Activated CD8-positive, alpha-beta memory T cell treated with anti-CD3 and anti-CD28 coated beads, Interleukin-2, amount 10 ng/mL, durations not matched to agents 7 days and 5 days (primary cell): ENCODE measurements at places on chromosomes 12 and 14. TPM values are rescaled to one million over a fixed set of nuclear protein-coding genes. Genes with fewer than 3 reads are reported as not detected.

- no peak overlapping the region for H3K27ac ChIP-seq
- H3K36me3 ChIP-seq = peaks cover 3% of the 10 kb centered on the region
- DNase-seq = no peak
- no peaks in the 10 kb centered on the region for H3K4me1 ChIP-seq
- H3K4me3 ChIP-seq = no peak overlapping the region
- no peaks in the 10 kb centered on the region for H3K27me3 ChIP-seq
Observed at GRCh38 chr14:74155287-74155686, 70.5 kb downstream of the LIN52 start.

GRCh38 chr12:57628280-57629191 lies 4.5 kb downstream of the B4GALNT1 start:
- no peaks in the 10 kb centered on the region for H3K36me3 ChIP-seq
- peaks cover 85% of the 10 kb centered on the region for H3K27me3 ChIP-seq
- DNase-seq = no peak
- H3K4me3 ChIP-seq = no peak overlapping the region
- H3K27ac ChIP-seq = no peak overlapping the region
- H3K4me1 ChIP-seq = peaks cover 15% of the 10 kb centered on the region

Gene HCAR1
- total RNA-seq = 0.23 TPM

GRCh38 chr14:23910101-23910875 lies 43.3 kb upstream of the DHRS4 start:
- no peaks in the 10 kb centered on the region for H3K36me3 ChIP-seq
- H3K4me3 ChIP-seq = no peak overlapping the region
- no peak for DNase-seq
- peaks cover 2% of the 10 kb centered on the region for H3K4me1 ChIP-seq
- H3K27me3 ChIP-seq = peaks cover 19% of the 10 kb centered on the region

- H3K36me3 ChIP-seq = no peaks in the 10 kb centered on the region
- no peaks in the 10 kb centered on the region for H3K27me3 ChIP-seq
- no peak overlapping the region for H3K4me3 ChIP-seq
- no peak for DNase-seq
- H3K4me1 ChIP-seq = peaks cover 6% of the 10 kb centered on the region
Observed at GRCh38 chr14:100554696-100555320, 32.4 kb downstream of the BEGAIN start.

- H3K27ac ChIP-seq = no peak overlapping the region
- no peak overlapping the region for H3K4me3 ChIP-seq
- no peaks in the 10 kb centered on the region for H3K27me3 ChIP-seq
- no peak for DNase-seq
- H3K4me1 ChIP-seq = peaks cover 6% of the 10 kb centered on the region
- no peaks in the 10 kb centered on the region for H3K36me3 ChIP-seq
Observed at GRCh38 chr12:55001198-55001868, 16.8 kb upstream of the TESPA1 start.

Gene KLRF1
- total RNA-seq = 0.44 TPM

Gene PTCSC3
- total RNA-seq = not detected

DNA sequence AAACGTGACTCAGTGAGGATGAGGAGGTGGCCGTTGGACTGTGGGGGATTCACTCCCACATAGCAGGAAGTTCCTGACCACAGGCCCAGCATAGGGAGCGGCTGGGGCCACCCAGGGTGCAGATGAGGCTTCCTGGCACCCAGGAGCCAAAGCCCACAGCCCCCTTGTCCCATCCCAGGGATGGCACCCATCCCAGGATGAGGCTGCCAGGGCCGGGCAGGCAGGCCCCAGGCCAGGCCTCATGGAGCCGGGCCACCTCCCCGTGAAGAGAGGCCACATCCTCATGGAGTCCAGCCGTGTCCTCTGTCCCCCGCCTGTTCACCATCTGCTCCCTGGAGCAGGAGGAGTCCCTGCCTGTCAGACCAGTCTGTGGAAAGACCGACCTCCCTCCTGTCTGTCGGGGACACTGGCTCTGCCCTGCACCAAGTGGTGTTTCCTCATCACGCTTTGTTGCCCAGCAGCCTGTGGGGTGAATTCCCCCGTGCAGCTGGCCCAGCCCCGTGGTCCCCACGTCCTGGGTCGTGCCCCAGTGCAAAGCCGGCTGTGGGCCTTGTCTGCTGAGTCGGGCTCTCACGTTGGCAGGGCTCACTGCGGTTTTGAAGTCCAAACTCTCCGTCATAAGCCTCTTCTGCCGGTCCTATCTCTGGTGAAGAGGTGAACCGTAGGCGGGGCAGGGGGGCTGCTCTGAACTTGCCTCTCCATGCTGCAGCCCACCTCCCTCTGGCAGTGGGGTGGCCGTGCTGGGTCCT lies 24.5 kb downstream of the MMP17 start:
- no peak overlapping the region for H3K4me3 ChIP-seq
- no peaks in the 10 kb centered on the region for H3K27me3 ChIP-seq
- H3K27ac ChIP-seq = no peak overlapping the region
- H3K4me1 ChIP-seq = peaks cover 3% of the 10 kb centered on the region
- no peak for DNase-seq

Gene C12orf50
- not detected for total RNA-seq

- no peak overlapping the region for H3K27ac ChIP-seq
- no peak overlapping the region for H3K4me3 ChIP-seq
- no peaks in the 10 kb centered on the region for H3K36me3 ChIP-seq
- H3K4me1 ChIP-seq = no peaks in the 10 kb centered on the region
Observed at GRCh38 chr12:99387661-99388060, 259.9 kb upstream of the GARIN6 start.

Gene IFNG-AS1
- total RNA-seq = 0.38 TPM

- H3K27me3 ChIP-seq = peaks cover 24% of the 10 kb centered on the region
- H3K36me3 ChIP-seq = no peaks in the 10 kb centered on the region
- no peak overlapping the region for H3K4me3 ChIP-seq
- DNase-seq = no peak
- H3K27ac ChIP-seq = no peak overlapping the region
- H3K4me1 ChIP-seq = peaks cover 13% of the 10 kb centered on the region
Observed at GRCh38 chr12:123928274-123928865, 44.3 kb downstream of the CCDC92 start.

DNA sequence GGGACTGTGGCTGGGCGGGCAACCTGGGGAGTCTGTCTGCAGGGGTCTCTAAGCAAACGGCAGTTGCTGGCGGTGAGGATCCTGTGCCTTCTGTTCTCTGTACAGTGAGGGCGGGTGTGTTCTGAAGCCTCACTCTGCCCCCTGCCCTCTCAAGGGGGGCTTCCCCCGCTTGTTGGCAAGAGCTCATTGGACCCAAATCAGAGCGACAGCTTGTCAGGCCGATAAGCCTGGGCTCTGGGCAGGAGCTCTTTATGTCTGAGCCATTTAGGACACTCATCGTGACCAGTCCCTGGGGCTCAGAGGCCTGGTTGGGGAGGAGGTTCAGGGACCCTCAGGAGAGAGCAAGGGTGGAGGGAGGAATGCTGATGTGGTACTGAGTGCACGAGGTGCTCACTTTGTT lies 136.0 kb downstream of the TSPAN9 start:
- peaks cover 6% of the 10 kb centered on the region for H3K27me3 ChIP-seq
- no peak for DNase-seq
- no peaks in the 10 kb centered on the region for H3K4me1 ChIP-seq
- no peak overlapping the region for H3K27ac ChIP-seq

DNA sequence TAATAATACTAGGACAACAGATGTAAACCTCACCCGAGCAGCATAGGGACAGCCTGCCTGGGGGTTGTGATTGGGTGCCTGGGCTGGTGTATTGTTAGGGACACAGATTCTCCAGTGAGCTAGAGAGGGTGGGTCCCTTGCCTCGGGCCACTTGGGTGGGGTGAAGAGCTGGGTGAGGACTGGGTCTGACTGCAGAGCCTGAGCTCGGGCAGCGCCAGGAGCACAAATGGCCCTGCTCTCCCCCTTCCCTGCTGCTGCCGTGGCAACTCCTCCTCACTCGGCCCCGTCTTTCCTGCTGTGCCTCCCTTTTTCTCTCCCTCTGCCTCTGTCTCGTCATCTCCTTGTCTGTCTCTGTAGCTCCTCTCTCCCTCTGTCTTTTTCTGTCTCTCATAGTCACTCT lies 115.4 kb downstream of the GLT1D1 start:
- no peak overlapping the region for H3K27ac ChIP-seq
- H3K27me3 ChIP-seq = peaks cover 4% of the 10 kb centered on the region
- no peak for DNase-seq
- no peaks in the 10 kb centered on the region for H3K36me3 ChIP-seq

DNA sequence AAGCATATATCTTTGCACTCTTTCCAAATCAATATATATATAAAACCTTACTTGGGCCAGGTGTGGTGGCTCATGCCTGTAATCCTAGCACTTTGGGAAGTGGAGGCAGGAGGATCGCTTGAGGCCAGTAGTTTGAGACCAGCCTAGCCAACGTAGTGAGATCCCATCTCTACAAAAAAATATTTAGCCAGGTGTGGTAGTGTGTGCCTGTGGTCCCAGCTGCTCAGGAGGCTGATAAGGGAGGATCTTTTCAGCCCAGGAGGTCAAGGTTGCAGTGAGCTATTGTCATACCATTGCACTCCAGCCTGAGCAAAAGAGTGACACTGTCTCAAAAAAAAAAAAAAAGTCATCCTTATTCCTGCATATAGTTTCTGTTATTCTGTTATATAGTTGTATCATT lies 14.4 kb downstream of the OS9 start:
- peaks cover 8% of the 10 kb centered on the region for H3K4me1 ChIP-seq
- no peak overlapping the region for H3K27ac ChIP-seq
- DNase-seq = no peak
- H3K36me3 ChIP-seq = peaks cover 56% of the 10 kb centered on the region
- no peaks in the 10 kb centered on the region for H3K27me3 ChIP-seq

DNA sequence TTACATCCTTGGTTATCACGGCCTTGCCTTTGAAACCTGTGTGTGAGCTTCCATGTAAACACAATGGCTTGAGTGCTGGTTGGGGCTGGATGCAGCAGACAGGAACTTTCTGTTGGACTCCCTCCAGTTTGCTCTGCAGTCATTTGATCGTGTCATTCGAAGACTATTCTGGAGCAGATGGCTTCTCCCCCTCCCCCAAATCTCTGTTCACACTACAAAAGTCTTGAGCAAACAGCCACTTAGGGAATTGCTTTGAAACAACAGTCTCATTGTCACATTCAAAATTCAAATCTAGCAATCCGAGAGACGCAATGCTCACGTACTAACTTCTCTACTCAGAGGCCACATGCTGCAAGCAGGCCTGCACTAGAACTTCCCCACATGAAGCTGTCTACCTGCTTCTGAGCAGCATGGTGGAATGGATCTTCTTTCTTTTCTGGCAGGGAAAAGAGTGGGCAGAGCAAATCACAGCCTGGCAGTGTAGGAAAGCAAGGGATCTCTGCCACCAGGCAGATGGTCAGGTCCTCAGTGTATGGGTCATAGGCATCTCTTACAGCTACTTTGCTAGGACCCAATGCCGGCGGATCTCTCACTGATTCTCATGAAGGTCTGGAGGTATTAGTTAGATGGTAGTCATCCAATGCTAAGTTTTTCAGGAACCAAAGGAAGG lies 214.2 kb downstream of the PPM1H start:
- no peak overlapping the region for H3K4me3 ChIP-seq
- DNase-seq = no peak
- no peaks in the 10 kb centered on the region for H3K36me3 ChIP-seq
- H3K27ac ChIP-seq = no peak overlapping the region

Gene DTD2
- 20.3 TPM for total RNA-seq

- no peak for DNase-seq
- peaks cover 2% of the 10 kb centered on the region for H3K4me1 ChIP-seq
Observed at GRCh38 chr12:110818511-110818910, 28.3 kb upstream of the CCDC63 start.

GRCh38 chr14:100438678-100439592 lies 115.8 kb downstream of the SLC25A47 start:
- H3K27ac ChIP-seq = no peak overlapping the region
- H3K4me1 ChIP-seq = peaks cover 39% of the 10 kb centered on the region
- no peak overlapping the region for H3K4me3 ChIP-seq
- H3K27me3 ChIP-seq = no peaks in the 10 kb centered on the region

DNA sequence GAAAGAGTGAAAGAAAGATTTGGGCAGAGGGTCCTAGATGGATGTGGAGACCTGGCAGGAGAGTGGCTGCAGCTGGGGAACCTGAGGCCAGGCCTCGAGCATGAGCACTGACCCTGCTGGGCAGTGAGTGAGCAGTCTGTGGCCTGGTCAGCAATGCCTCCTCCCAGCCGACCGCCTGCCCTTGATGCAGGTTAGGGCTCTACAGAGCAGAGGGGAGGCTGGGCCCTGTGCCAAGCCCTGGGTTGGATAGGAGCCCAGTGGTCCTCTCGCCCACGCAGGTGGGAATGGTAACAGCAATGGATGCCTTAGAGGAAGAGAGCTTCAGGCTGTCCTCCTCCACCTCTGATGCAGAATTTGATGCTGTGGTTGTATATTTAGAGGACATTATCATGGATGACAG lies 59.8 kb downstream of the RAB35 start:
- no peak for DNase-seq
- no peaks in the 10 kb centered on the region for H3K27me3 ChIP-seq
- H3K4me1 ChIP-seq = peaks cover 12% of the 10 kb centered on the region
- peaks cover 11% of the 10 kb centered on the region for H3K36me3 ChIP-seq
- no peak overlapping the region for H3K4me3 ChIP-seq
- no peak overlapping the region for H3K27ac ChIP-seq

- H3K27ac ChIP-seq = no peak overlapping the region
- H3K4me1 ChIP-seq = peaks cover 3% of the 10 kb centered on the region
- H3K4me3 ChIP-seq = no peak overlapping the region
- no peak for DNase-seq
- no peaks in the 10 kb centered on the region for H3K36me3 ChIP-seq
Observed at GRCh38 chr14:23514644-23514957, 37.0 kb downstream of the ZFHX2 start.

DNA sequence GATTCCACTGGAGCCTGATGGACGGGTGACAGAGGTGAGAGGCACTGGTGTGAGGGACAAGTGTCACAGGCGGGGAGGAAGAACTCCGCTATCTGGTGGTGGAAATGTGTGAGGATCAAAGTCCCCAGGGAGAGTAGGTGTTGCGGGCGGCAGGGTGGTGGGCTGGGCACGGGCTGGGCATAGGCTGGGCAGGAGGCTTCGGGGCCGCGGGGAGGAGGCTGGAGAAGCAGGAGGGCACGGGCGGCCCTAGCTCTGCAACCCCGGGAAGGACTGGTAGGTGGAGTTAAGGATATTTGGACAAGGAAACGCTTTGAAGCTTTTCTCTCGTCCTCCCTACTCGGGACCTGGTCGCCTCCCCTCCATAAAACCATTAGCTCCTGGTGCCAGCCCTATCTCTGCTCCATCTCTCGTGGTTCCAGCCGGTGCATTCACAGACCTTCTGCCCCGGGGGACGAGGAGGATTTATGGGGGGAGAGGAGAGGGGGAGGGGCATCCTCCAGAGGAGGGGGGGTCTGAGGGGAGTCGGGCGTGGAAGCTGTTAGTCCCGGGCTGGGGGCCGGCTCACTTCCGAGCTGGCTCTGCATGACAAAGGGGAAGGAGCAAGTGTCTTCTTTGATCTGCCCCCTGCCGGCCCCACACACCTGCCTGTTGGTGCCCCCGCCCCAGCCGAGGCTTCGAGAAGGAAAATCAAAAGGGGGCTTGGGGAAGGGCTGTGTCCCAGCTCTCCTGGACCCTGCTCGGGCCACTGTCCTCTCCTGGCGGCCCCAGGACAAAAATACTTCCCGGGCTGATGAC lies 504 bp downstream of the WNT5B start:
- H3K27me3 ChIP-seq = peaks cover 76% of the 10 kb centered on the region
- no peak overlapping the region for H3K4me3 ChIP-seq
- H3K36me3 ChIP-seq = no peaks in the 10 kb centered on the region
- DNase-seq = no peak
- peaks cover 10% of the 10 kb centered on the region for H3K4me1 ChIP-seq
